ENCODE measurements at places on chromosomes 3 and 15.

DNA sequence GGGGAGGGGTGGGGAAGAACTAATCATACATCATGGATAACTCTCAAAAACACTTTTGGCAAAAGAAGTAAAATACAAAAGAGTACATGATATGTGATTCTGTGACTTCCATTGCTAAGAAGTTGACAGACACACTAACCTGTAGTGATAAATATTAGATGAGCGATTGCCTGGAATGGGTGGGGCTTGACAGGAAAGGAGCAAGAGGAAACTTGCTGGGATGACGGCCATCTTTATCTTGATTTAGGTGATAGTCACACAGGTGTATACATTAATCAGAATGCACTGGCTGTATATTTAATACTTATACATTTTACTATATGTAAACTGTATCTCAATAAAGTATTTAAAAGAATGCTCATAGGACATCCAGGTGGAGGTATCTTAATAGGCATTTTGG lies 13.1 kb downstream of the PARL start:
- DNase-seq: no peak

DNA sequence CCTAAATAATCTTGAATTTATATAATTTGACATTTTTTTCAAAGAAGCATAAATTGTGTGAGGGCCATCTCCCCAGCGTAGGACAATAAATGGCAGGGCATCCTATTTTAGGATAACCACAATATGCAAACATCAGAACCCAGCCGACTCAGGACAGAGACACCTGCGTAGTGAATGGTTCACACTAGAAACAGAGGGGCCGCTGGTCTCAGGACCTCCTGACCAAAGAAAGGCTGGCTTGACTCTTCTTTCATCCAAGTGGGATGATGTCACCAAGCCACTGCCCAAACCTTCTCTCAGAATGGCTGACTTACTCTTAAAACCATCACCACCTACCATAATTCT lies 162.1 kb downstream of the FOXP1 start:
- no peak for DNase-seq

DNA sequence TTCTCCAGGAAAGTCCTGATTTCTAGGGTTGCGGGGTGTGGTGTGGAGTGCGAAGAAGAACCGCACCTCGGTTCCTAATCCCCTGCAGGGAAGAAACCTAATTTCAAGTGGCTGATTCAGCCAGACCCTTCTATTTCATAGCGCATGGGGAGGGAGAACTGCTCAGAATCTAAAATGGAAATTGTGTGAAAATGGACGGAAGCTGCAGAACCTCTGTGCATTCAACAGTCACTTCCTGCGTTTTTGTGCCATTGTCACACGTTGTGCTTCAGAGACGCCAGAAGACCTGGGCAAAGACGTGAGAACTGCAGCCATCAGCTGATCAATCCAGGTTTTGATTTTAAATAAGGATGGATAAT lies 1.2 kb downstream of the SIDT1 start:
- DNase-seq: no peak

DNA sequence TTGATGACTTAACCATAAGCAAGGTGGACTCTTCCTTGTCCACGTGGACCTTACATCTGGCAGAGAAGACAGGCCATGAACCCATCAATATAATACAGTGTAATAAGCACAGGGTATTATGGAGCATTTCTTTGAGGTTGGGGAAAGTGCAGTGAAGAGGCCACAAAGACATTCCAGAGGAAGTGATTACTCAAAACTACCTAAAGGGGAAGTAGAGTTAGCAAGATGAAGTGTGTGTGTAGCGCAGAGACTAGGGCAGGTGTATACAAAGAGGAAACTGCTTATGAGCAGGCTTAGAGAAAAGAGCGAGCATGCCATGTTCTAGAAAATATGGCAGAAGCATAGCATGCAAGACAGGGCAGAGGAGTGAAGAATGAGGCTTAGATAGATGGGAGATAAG lies 17.9 kb downstream of the CP start:
- no peak for DNase-seq

GRCh38 chr3:167976516-167977361 lies 119.0 kb downstream of the GOLIM4 start:
- no peak for DNase-seq

DNA sequence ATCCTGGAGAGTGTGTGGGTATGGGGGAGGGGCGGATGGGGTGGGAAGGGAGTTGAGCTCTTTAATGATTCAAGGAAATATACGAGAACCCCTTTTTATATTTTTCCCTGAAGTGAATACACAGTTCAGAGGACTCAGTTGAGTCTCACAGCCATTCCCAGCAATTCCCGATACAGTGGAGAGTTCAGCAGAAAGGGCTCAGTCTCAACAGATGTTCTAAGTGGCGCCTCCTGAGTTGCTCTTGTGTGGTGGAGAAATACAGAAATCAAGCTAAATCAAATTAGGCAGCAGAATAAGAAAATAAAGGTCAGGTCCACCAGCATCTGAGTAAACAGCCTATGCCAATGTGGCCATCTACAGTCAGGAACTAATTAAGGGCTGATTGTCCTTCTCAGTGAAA lies 372.1 kb downstream of the NR2F2 start:
- DNase-seq: no peak

DNA sequence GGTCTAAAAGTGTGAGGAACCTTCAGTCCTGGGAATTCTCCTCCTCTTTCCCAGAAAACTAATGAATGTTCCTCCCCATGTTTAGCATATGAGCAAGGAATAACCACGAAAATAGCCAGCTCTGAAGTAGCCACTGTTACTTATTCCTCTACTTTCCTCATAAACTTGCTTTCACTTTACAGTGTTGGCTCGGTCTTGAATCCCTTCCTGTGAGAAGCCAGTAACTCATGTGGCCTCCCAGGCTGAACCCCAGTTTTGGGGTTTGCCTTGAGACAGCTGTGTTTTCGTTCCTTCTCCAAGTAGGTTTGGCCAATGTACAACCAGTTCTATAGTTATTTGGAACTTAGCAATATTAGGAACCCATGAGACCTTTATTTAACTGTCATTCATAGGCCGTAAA lies 195.0 kb downstream of the CNTN6 start:
- no peak for DNase-seq

GRCh38 chr3:170746175-170746942 lies 123.6 kb downstream of the RPL22L1 start:
- no peak for DNase-seq

DNA sequence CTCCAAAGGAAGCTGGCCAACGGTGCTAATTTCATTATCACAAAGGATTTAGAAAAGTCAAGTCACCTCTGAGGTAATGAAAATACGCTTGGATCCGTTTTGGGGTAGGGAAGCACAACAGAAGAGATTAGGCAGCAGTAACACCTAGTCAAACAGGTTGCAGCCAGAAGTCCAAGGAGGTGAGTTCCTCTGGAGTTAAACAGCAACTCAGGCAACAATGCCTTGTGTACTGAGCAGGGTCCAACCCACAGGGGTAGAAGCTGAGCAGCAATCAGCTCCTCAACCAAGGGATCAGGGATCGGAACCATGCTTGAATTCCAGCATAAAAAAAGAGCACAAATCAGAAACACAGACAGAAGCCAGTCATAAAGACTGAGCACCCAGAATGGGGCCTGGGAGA lies 88.1 kb upstream of the SPRED1 start:
- DNase-seq: no peak

DNA sequence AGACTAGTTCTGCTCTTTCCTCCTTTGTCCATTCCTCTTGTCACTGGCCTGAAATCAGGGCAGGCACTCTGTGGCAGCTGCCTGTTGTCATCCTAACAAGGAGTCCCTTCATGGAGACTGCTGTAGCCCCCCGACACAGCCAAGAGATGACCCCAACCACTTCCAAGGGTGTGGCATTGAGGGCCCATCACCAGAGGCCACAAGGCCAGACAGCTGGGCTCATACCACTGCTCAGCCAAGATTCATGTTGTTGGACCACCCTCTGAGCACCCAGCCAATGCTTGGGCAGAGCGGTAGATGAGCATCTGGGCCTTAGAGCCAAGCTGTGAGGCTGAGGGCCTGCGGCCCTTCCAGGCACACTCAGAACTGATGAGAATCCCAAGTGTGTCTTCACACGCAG lies 85.4 kb downstream of the EPHB1 start:
- DNase-seq: no peak

DNA sequence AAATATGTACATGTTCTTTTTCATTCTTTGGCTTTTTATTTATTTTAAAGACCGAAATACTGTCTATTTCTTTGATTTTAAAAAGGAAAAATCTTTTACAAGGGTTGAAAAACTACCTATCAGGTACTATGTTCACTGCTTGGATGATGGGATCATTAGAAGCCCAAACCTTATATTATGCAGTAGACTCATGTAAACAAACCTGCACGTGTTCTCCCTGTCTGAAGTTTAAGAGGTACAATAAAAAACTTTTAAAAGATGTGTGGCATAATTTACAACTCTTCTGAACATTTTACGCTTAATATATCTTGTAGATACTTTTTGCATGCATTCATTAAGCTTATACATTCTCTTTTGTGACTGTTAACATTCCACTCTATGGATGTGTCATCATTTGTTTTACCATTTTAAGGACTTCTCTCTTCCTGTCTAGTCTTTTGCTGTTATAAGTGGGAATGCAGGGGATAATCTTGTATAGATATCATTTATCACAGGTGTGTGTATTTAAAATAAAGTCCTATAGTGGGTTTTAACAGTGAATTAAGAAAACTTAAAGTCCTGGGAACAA lies 6.2 kb downstream of the MGA start:
- no peak for DNase-seq
